ENCODE measurements at places on chromosomes 6 and 20.

GRCh38 chr6:67009818-67010217 lies 1302.8 kb upstream of the EYS start:
- DNase-seq, result no peak

GRCh38 chr6:62042429-62042828 lies 243.6 kb downstream of the KHDRBS2 start:
- no peak for DNase-seq

GRCh38 chr6:27130668-27131428 lies 116.7 kb upstream of the PRSS16 start:
- no peak for DNase-seq

DNA sequence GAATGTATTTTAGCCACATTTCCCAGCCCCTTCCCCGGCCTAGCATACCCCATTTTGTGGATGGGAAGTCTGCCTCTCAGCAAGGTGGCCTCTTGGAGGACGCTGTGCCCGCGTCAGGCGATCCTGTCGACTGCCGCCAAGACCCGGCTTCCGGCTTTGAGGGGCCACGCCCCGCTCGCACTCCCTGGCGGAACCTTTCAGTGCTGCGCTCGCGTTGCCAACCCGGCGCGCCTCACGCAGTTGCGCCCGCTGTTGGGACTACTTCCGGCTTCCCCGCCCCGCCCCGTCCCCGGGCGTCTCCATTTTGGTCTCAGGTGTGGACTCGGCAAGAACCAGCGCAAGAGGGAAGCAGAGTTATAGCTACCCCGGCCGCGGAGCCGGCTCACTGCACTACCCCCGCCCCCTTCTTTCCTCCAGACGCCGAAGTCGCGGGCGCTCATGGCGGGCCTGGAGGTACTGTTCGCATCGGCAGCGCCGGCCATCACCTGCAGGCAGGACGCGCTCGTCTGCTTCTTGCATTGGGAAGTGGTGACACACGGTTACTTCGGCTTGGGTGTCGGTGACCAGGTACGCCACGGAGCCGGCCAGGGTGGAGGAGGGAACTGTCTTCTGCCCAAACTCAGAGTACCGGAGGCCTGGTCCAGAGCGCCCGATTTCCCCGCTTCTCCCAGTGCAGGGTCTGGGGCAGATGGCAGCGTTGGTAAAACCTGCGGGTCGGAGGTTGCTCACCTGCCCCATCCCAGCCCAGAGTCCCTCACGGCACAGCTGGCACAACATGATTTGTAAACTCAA lies at the start of gene PSMF1:
Gene PSMF1 (plus strand): TSS at position 267 of the 792 bp plus-strand sequence. CDS start 172 bp downstream, at position 439.
- DNase-seq, result peak; percentile 61

DNA sequence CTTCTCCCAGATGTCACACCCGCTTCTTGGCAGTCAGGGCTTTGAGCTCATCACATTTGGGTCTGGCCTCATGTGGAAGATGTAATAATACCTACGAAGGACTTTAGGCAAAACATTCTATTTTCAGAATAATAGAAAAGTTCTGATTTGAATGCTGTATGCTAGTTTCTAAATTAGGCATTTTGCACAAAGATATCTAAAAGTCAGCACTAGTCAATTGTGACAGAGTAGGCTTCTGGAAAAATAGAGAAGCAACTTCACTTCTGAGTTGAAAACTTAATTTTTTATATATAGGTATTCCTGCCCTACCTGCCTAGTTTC lies 38.3 kb upstream of the CD2AP start:
- DNase-seq, result no peak

DNA sequence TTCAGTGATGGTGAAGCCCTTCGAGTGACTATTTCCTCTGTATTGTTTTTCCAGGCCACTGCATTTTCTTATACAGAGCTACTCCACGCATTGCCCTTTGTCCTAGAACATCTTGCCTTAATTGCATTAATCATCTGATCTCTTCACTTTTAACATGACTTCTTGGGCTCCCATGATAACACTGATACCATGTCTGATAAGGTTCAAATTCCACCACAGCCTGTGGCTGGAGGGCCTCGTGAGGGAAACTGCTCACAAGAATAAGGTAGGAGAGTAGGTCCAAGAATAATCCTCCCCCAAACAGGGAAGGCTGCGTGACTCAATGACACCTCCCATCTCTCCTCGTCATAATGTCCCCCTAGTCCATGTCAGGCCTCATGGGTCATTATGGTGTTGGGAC lies 165.5 kb upstream of the ECI2 start:
- DNase-seq, result no peak

- no peak for DNase-seq
Measured at GRCh38 chr6:14108571-14109410, 8.8 kb upstream of the CD83 start.

GRCh38 chr6:47852727-47853126 lies 70.9 kb downstream of the OPN5 start:
- no peak for DNase-seq

DNA sequence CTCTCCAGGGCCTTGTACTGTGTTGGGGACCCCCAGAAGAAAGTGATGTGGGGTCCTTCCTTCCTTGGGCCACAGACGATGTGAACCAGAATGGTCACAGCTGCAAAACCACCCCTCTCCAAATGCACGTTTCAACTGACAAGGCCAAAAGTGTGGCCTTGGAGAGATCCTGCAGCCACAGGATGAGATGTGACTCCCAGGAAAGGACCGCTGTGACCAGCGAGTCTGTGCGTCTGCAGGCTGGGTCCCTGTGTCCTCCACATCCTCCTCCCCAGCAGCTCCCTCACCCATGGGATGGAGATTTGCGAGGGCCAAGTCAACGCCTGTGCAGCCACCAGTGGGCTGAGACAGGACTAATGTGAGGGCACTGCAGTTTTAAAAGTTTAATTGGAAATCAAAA lies 247.0 kb downstream of the ERMARD start:
- no peak for DNase-seq

GRCh38 chr6:1869769-1870168 lies 260.1 kb downstream of the FOXC1 start:
- no peak for DNase-seq

GRCh38 chr6:49038294-49038822 lies 424.7 kb downstream of the MMUT start:
- DNase-seq, result no peak
